ENCODE measurements at places on chromosomes 16 and 17. TPM values are rescaled to one million over a fixed set of nuclear protein-coding genes. Genes with fewer than 3 reads are reported as not detected.
A peak's percentile ranks its signal among the peaks of the same experiment; 100 is the strongest.

The EVPL gene
- total RNA-seq = 0.06 TPM

The NRN1L gene
- not detected for total RNA-seq

The KRTAP4-4 gene
- not detected for total RNA-seq

The TBC1D3H gene
- not detected for total RNA-seq

The NPIPB2 gene
- total RNA-seq = not detected

- no peak for DNase-seq
Measured at GRCh38 chr17:1707107-1707506, 3.1 kb downstream of the TLCD2 start.

- DNase-seq = no peak
Measured at GRCh38 chr17:83150369-83151055, 71.1 kb downstream of the METRNL start.

- no peak for DNase-seq
Measured at GRCh38 chr16:9996221-9996620, 186.0 kb downstream of the GRIN2A start.

GRCh38 chr17:27368151-27368795 lies 74.4 kb downstream of the WSB1 start:
- DNase-seq = no peak

- no peak for DNase-seq
Measured at GRCh38 chr17:32914181-32914580, 13.8 kb upstream of the TMEM98 start.

DNA sequence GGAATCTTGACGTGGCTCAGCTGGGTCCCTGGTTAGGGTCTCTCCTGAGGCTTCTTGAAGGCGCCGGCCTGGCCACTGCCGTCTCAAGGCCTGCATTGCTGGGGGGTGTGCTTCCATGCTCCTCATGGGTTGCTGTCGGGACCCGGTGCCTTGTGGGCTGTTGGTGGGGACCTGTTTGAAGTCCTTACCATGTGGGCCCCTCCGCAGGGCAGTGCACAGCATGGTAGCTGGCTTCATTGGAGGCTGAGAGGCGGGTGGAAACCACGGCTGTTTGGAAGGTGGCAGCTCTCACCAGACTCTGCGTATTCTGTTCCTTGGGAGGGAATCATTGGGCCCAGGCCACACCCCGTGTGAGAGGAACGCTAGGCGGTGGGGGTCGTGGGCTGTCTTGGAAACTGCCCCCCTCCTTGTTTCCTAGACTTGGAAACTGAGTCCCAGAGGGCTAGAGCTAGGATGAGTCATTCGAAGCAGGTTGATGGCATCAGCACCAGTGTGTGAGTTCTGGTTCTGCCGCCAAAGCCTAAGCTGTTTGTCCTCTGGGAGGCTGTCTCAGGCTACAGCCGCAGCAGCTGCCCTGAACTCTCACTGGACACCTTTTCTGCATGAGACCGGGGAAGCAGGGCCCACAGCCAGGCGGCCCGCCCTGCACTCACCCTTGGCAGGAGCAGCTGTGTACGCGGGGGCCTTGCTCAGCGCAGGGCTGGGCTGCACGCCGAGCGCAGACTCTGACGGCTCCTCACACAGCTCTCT lies 35.2 kb downstream of the ZNF750 start:
- no peak for DNase-seq

- peak; percentile 62 for DNase-seq
Measured at GRCh38 chr16:20849589-20850390, 43.5 kb downstream of the REXO5 start.

DNA sequence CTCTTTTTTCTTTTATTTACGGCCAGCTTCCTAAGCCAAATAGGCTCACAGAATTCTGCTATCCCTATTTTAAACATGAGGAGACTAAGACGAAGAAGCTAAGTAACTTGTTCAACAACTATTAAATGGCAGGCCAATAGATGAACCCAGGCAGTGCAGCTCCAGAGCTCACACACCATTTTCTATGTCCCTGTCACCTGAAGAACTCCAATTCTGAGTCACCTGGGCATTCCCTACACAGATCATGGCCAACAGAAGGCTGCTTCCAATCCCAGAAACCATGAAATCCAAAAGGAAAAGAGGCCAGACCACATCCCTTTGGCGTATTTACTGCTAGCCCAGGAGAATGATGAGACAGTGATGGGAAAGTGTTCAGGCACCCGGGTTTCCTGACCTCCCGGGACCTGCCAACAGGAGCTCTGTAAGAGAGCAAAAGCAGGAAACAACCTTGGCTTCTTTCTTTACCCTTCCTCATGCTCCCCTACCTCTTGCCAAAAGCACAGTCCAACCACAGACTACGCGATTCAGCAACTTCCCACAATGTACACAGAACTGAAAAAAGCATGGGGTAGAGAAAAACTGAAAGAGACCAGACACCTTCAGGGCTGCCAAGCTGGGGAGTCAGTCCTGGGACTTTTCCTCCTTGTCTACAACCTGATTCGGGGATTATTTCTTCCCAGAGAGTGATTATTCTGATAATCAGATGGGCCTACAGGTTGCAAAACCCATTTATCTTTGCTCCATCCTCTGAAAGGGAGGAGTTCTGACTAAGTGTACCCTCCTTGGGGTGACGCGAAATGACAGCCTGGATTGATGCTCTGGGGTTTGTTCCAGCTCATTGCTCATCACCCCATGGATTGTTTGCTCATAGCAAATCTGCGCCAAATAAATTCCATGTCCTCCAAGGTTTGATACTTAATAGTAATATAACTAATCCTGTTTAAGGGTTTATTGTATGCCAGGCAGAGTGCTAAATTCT lies 47.8 kb upstream of the HAS3 start:
- DNase-seq = peak; percentile 87

DNA sequence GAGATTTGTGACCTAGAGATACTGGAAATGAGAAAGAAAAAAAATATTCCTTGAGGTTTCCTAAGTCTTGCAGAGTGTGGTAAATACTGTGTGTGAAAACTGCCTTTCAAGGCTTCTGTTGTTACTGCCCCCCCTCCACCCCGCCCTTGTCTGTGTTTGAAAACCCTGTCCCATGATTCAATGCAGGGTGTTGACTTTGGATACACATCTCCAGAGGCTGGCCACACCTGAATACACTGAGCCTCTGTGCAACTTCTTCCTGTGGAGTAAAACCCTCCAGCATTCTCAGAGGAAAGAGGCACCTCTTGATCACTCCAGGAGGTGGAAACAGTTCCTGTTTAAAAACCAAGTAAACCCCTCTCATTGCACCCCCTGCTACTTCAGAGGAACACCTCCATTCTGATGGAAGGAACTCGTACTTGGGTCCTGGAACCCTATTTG lies 123.0 kb upstream of the CACNG5 start:
- no peak for DNase-seq

GRCh38 chr17:72182371-72182873 lies 61.6 kb downstream of the SOX9 start:
- DNase-seq = no peak

- DNase-seq = peak; percentile 97
Measured at GRCh38 chr17:74042744-74043486, 160.6 kb upstream of the RPL38 start.

- peak; percentile 78 for DNase-seq
Measured at GRCh38 chr16:65117811-65118448, 3.9 kb downstream of the CDH11 start.

DNA sequence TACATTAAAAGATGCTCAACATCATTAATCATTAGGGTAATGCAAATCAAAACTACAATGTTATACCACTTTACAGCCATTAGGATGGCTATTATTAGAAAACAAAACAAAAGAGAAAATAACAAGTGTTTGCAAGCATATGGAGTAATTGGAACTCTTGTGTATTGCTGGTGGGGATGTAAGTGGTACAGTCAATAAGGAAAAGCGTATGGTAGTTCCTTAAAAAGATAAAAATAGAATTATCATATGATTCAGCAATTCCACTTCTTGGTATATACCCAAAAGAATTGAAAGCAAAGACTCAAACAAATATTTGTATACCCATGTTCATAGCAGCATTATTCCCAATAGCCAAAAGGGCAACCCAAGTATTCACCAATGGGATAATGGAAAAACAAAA lies 1.4 kb upstream of the CAPNS2 start:
- DNase-seq = no peak

All from Daoy (cell line).